Stimulated activated CD4-positive, alpha-beta T cell treated with anti-CD3 and anti-CD28 coated beads, Interleukin-12 subunit alpha, Interleukin-12 subunit beta, amount 100 ng/mL, for 48 hours (primary cell): ENCODE measurements at places on chromosomes 1 and 21.

GRCh38 chr1:61588736-61589672 lies 135.9 kb downstream of the TM2D1 start:
- DNase-seq, result peak; percentile 37

DNA sequence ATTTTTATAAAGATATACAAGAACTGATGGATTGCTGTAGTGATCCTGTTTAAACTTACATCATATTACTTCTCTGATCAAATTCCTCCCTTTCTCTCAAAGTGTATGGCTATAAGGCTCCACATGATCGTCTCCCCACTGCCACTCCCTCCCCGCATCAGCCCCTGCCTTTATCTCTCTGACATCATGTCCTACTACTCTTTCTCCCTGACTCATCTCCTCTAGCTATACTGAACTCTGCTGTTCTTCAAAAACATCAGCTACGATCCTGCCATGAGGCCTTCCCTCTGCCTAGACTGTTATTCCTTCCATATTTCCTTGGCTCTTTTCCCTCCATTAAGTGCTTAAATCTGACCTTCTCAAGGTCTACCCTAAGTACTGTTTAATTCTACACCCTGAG lies 22.8 kb downstream of the HFM1 start:
- no peak for DNase-seq

- DNase-seq, result no peak
Measured at GRCh38 chr1:202952818-202953217, 5.3 kb downstream of the ADIPOR1 start.

DNA sequence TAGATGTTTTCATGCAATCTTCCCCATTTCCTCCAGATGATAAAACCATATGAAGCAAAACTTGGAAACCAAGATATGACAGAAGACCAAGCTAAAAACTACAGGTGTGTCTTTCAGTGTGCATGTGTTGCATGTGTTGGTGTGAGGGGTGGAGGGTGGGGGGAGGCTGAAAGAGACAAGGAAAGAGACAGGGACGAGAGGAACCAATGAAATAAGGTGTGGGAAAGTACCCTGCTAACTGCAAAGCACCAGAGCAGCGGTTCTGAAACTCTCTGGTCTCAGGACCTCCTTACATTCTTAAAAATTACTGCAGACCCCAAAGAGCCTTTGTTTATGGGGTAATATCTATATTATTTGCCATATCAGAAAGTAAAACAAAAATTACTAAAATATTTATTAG lies 87.4 kb upstream of the HIVEP3 start:
- no peak for DNase-seq

GRCh38 chr21:41564871-41565274 lies 56.9 kb upstream of the TMPRSS2 start:
- DNase-seq, result peak; percentile 8

GRCh38 chr1:230794871-230795605 lies 47.9 kb downstream of the CAPN9 start:
- no peak for DNase-seq

- no peak for DNase-seq
Measured at GRCh38 chr1:155873860-155874259, 14.5 kb downstream of the SYT11 start.

DNA sequence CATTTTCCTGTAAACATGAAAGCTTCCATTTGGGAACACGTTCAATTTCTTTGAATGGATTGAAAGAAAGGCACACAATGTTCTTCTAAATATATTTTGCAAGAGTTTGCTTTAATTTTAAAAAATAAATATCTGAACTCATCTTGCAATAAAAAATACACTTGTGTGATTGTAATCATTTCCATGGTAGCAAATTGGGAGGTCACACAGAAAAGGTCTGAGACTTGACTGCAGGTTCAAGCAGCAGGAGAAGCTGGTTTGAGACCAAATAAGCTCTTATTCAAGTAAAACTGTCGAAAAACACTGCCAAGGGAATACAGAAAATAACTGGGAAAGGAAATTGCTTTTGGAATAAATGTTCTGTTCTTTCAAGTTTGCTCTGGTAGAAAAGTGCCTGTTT lies 498.9 kb downstream of the ADGRL2 start:
- DNase-seq, result no peak

GRCh38 chr1:231355171-231355570 lies 17.1 kb downstream of the SPRTN start:
- DNase-seq, result no peak

GRCh38 chr1:233114860-233115259 lies 164.4 kb downstream of the NTPCR start:
- no peak for DNase-seq

- DNase-seq, result no peak
Measured at GRCh38 chr1:116751621-116752020, 2.6 kb upstream of the CD2 start.

- peak; percentile 17 for DNase-seq
Measured at GRCh38 chr1:247415423-247416361, at the start of gene NLRP3. Gene NLRP3 (plus strand): TSS chr1:247416173. CDS start chr1:247418801, 2,628 bp downstream.

DNA sequence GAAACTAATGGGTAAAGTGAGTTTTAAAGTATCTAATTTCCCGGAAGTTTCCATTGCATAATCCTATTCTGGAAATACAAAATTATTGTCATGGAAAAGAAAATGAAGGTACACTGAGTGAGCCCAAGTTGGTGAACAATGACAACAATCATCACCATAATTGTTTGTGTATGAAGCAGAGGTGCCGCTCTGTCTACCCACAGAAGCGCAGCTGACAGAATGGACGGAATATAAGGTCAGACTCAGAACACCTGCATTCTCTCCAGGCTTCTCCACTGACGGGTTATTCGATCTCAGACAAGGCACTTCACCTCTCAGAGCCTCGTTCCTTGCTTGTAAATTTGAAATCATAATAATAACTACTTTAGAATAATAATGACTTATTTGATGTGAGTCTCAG lies 99.1 kb upstream of the NGF start:
- DNase-seq, result no peak

DNA sequence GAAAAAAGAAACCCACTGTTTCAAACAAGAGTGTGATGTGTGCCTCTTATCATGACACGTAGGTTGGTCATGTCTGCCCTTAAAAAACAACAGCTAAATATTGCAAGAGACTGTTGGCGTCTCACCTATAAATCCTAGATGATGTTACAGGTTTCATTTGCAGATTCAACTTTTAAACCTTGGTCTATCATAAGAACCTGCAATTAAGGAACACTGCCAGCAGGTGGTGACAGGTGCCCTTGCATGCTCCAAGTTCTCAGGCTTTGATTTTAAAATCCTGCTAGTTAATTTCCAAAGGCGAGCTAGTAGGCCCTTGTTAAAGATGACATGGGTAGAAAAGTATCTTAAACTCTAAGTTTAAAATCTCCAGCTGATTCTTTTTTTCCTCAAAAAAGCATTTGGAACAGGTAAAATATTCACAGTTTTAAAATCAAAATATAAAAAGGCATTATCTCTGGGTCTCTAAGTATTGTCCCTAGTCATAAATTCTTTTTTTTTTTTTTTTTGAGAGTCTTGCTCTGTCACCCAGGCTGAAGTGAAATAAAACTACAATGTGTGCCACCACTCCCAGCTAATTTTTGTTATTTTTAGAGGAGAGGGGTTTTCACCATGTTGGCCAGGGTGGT lies 39.1 kb downstream of the CLSTN1 start:
- DNase-seq, result peak; percentile 66

DNA sequence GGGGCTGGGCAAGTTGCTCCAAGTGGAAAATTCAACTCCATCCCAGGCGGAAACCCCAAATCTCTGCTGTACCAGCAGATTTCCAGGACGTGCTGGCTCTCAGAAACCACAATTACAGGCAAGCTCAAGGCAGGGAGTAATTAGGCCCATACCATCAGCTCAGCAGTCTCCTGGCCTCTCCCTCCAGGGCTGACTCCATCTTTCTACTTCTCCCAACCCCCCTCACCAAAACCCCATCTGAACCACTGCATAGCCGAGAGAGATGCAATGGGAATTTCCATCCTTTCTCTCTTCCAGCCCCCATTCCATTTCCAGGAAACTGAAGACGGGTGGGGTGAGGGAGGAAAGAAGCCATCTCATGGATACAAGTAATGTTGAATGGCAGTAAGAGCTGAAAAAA lies 41.2 kb downstream of the ARHGEF11 start:
- DNase-seq, result no peak

DNA sequence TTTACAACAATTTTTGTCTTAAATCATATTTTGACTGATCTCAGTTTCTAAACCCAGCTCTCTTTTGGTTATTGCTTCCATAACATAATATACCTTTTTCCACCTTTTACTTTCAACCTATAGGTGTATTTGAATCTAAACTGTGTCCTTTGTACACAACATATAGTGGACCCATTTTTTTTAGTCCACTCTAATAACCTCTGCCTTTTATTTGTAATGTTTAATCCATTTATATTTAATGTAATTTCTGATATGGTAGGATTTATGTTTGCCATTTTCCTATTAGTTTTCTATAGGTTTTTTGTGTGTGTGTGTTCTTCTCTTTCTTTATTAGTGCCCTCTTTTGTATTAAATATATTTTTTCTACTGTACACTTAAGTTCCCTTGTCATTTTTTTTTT lies 22.4 kb upstream of the SLAMF1 start:
- no peak for DNase-seq

DNA sequence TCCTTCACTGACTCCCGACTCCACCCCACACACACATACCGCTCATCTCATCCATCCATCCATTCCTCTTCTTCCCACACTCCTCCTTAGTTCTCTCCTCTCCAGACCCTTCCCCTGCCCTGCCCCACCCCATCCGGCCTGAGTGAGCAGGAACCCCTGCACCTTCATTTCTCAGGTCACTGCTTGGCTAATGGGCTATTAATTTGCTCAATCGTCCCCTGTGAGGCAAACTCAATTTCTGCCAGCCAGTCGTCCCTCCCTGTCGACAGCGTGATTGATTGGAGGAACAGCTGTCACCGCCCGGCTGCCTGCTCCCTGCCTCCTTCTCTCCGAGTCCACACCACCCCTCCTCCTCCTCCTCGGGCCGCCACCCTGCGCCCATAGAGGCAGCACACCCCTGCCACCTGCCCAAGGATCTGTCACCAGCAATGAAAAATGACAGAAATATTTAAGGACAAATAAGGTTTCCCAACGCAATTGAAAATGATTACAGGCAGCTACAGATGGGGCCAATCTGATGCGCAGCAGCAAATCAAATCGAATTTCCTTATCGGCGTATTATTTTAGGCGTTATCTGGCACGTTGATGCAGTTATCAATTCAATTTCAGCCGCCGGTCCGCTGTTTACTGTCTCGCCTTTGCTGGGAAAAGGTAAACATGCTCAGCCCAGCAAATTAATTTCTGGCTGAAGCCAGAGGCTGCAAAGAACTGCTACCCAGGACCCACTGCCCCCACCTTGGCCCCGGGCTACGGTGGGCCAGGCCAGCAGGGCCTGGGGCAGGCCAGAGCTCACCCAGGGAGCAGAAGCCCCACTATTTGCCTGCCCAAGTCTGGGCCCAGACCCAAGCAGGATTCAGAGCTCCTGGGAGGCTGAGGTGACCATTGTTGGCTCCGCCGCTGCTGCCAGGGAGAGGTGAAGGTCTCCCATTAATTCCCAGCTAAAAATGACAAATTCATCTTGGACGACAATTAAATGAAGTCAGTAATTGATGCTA lies 71.3 kb downstream of the TMEM53 start:
- no peak for DNase-seq

- DNase-seq, result no peak
Measured at GRCh38 chr1:5267603-5268235, 613.3 kb downstream of the AJAP1 start.

DNA sequence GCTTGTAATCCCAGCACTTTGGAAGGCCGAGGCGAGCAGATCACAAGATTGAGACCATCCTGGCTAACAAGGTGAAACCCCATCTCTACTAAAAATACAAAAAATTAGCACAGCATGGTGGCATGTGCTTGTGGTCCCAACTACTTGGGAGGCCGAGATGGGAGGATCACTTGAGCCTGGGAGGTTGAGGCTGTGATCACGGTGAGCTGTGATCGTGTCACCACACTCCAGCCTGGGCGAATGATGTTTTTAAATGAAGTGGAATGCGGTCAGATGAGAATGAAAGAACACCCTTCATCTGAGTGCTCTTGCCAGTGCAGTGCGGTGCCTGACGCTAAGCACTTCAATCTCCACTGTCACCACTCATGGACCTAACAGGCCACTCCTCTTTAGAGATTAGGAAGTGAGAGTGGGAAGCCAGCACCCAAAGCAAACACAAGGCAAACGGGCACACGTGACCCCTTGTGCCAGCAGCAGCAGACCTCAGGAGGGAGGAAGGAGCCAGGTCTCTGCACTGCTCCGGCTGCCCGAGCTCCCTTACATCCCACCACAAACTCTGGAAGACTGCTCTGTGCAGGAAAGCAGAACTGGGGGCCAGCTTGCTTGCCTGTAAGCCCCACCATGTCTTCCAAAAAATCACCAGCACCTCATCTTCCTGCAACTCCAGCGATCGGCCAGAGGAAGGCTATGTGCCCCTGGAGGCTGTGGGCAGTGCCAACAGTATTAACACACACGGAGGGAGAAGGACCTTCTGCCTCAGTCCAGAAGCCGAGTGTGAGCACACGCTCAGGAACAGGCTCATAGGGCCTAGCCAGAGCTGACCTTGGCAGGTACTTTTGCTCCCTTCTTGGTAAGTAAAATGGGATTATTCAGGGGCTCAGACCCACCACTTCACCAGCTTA lies 9.7 kb downstream of the CTNNBIP1 start:
- no peak for DNase-seq

DNA sequence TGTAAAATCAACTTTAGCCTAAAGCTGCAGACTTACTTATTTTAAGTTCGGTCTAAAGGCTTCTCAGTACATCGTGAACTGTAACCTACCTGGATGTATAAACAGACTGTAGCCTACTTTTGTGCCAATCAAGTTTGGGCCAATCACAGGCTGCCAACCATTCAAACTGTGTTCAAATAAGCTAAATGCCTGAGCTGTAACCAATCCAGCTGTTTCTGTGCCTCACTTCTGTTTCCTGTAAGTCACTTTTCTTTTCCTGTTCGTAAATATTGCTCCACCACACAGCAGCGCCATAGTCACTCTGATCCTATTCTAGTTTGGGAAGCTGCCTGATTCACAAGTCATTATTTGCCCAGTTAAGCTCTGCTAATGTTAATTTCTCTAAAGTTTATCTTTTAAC lies 37.5 kb upstream of the SLAMF9 start:
- no peak for DNase-seq

GRCh38 chr1:106954661-106955229 lies 101.7 kb upstream of the PRMT6 start:
- no peak for DNase-seq

- no peak for DNase-seq
Measured at GRCh38 chr1:151693057-151693651, 23.4 kb downstream of the CELF3 start.

- DNase-seq, result no peak
Measured at GRCh38 chr1:54516249-54516920, 31.6 kb upstream of the ACOT11 start.
